ENCODE measurements at places on chromosomes 5 and 9.

DNA sequence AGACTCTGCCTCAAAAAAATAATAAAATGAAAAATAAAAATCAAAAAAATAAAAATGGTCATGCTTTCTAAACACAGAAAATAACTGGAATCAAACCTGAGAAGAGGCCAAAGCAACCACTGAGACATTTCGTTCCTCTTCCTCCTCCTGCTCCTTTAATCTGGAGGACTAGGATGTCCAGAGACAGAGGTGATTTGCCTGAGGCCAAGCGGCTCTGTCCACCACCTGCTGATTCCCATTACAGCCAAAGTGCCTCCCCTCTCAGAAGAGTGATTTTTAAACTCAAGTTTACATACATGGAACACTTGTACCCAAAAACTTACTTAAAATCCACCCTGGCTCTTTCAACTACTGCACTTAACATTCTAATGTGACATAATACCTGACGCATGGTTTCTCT is 65.6 kb downstream of the TLE1 start:
- DNase-seq: no peak

DNA sequence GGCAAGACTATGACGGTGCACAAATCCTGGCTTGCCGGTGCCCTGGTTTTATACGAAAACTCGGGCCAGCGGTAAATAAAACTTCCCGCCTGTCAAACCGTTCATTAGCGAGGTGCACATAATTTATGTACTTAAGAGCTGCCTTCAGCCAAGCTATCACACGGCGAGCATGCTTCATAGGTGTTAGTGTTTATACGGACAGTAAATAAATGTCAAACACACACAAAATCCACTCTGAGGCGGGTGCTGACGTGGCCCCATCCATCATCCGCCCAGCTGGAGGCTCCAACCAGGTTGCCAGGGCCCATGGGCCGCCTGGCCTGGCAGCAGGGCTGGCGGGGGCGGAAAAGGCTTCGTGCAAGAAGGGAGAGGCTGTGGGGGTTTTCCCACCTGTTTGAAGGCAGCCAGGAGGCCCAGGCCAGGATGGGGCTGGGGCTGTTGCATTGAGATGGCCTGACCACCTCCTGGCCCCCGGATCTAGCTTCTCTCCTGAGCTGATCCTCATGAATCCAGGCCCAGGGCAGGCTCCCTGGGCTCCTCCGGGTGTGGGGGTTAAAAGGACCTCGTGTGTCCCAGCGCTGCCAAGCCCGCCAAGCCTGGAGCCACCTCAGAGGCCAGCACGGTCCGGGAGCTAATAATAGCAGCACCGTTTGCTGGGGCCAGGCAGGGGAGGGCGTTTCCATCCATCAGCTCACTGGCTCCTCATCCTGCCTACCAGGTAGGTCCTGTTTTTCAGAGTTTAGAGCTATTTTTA is 43.2 kb downstream of the BARX1 start:
- DNase-seq: no peak

DNA sequence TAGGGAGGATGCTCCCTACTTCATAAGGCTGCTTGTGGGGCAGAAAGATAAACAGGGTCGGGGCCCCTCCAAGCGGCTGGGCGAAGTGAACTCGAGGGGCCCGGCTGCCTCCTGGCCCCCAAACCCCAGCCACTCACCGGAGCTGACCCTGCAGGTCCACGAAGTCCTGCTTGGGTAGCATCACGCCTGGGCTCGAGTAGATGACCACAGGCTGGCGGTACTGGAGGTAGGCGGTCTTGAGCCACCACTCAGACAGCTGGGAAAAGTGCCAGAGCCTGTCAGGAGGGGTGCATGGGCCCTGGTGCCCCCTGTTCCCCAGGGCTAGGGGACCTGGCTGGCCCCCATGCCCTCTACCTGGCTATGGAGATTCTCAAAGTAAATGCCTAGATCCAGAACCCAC is 6.5 kb downstream of the CRAT start:
- no peak for DNase-seq

GRCh38 chr9:91371894-91372293 is 10.2 kb upstream of the AUH start:
- DNase-seq: no peak

DNA sequence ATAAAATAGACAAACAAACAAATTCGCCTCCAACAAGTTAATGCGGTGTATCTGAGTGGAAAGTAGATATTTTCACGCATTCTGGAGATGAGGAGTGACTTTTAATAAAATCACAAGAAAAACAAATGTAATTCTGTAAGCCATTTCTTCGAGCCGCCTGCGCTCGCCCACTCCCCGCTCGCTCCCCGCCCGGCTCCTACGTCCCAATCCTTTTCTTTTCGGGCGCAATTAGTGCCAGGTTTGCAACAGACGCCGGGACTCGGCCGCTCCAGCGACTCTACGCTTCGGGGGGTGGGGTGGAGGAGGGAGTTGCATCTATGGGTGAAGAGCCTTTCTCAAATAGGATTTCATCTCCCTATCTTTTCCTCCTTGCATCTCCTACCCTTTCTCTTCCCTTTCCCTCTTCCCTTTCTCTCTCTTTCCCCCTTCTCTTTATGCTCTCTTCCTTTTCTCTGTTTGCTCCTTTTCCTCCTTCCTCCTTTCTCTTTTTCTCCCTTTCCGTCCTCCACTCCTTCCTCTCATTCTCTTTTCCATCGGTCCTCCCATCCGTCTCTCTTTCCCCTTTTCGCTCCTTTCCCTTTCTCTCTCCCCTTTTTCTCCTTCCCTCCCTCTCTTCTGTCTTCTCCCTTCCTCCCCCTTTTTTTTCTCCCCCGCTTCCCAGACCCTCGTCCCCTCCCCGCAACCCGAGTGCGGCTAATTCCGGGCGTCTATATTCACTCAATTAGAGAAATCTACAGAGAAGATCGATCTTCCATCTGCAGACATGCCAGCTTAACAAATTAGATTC is 6.1 kb upstream of the OTP start:
- DNase-seq: no peak

DNA sequence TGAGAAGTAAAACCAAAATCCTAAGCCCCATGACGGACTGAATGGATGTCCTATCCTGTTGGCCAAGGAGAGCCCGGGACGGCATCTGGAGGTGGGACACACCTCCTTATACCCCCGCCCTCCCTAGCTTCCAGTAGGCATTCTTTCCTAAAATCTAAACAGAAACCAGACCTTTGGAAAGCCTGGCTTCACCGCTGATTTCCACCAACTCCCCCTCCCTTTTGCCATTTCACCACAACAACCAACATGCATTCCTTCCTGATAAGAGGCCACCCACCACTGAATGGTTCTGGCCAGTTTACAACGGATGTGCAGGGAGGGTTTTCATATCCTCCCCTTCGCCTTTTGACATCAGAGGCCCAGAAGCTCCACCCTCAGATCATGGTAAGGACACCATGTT is 9.2 kb upstream of the RARS1 start:
- no peak for DNase-seq

DNA sequence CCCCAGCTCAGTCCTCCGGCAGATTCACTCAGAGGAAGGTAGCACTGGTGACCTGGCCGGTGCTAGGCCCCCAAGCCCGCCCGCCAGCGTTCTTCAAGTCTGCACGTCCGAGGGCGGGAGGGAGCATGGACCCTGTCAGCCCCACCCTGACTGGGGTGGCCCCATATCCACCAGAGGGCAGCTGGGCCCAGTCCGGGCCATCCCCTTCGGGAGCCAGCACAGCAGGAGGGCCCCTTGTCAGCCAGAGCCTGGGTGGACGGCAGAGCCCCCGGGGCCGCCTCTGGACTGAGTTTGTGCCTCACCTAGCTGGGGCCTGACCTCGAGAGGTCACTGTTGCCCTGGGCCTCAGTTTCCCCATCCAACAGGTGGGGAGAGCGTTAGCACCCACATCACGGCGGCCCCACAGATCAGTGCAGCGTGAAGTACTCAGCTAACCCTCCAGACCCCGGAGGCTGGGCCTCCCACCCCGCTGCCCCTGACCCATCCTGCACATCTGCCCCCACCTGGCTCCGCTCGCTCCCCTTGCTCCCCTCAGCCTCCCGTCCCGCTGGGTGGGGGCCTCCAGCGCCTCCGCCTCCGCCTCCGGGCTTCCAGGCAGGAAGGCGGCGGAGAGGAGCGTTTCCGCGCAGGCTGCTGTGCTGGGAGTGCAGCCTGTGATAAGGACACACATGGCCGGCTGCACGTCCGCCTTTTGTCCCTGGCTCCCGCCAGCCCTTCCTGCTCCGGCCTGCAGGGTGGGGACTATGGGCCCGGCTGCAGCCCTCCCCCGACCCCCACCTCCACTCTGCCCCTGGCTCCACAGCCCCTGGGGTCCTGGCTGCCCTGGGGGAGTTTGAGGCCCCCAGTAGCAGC is 16.6 kb upstream of the EGFL7 start:
- no peak for DNase-seq

GRCh38 chr5:115179030-115179393 is 9.3 kb upstream of the TRIM36 start:
- no peak for DNase-seq

GRCh38 chr9:137593176-137593575 is 2.9 kb upstream of the ZMYND19 start:
- DNase-seq: no peak

DNA sequence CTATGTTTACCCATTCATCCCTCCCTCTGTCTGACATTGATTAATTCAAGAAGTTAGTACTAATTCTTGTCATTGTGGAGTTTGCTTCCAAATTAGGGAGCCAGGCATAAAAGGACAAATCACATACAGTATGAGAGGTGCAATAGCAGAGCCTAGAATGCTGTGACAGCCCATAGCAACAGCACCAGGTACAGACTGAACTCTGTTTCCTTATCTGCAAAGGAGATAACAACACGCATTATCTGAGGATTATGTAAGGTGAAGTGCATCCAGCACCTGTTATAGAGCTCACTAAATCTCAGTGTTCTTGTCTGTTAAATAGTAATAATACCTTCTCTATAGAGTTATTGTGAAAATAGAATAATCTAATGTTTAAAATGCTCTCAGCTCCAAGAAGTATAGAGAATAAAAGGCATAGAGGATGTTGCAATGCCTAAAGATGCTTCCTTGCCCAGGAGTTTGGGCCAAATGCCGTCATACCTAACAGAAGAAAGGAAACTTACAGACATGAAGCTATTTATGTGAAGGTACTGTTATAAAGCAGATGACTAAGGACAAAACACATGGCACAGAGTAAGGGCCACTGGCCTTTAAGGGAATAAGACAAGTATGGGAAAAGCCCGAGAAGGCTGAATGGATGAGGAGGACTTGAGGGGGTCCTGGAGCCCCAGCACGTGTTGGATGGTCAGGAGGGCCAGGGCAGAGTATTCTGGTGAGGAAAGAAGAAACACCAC is 214.5 kb downstream of the ATP10B start:
- no peak for DNase-seq

DNA sequence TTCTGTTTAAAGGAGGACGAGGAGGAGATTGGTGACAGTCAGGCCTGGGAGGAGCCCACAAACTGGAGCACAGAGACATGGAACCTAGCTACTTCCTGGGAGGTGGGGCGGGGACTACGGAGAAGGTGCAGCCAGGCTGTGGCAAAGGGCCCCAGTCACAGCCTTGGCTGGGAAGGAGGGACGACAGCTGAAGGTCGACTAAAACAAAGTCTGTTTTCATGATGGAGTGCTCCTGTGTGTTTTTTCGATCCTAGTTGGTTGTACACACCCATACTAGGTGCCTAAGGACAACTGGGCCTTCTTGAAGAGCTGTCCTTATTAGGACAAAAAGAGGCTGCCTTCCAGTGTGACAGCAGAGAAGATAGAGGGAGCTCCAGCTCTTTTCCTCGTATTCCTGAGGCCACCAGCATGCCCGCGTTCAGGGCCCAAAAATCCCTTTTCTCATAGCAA is 2.9 kb downstream of the CCDC107 start:
- no peak for DNase-seq

GRCh38 chr5:172430354-172430753 is 24.0 kb downstream of the SH3PXD2B start:
- no peak for DNase-seq

- DNase-seq: no peak
These were observed 80.4 kb upstream of the NIPBL start for GRCh38 chr5:36796155-36796554.

- no peak for DNase-seq
These were observed 159.1 kb downstream of the LURAP1L start for GRCh38 chr9:12933957-12934356.

Measured in CD4-positive, alpha-beta T cell treated with Interleukin-15 for 4 hours (primary cell).